ENCODE measurements at places on chromosomes 2 and 18. TPM values are rescaled to one million over a fixed set of nuclear protein-coding genes. Genes with fewer than 3 reads are reported as not detected.

DNA sequence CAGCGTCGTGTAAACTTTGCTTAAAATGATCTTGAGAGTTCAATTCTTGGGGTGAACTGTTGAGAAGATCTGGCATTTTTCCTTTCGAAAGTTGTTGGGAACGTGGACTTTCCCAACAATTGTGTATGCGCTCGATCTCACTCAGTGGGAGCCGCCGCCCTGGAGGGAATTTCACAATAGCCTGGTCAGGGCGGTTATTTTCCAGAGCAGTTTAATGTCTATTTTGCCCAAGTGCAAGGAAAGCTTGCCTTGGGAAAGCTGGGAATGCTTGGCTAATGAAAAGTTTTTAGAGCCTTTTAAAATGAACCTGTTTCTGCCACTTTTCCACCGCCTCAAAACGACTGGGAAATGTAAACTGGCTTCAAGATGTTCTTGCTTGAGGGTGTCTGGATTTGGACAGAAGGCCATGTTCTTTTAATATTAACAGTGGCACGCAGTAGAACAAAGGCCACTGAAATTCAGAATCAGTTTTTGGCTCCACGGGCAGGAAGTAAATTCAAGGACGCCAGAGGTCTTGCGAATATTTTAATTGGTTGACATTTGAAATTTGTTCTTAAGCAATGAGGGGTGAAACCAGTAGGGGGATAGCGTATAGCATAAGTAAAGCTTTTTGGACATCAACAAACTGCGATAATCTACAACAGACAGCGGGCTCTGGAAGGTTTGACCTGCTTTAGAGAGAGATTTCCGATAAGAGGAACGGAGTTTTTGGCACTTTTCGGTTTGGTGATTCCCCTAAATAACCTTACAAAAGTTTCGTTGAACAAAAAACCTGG lies 1.2 kb downstream of the CFLAR start:
- DNase-seq: no peak
- H3K27ac ChIP-seq: peak overlapping the region; percentile 58
- no peaks in the 10 kb centered on the region for H3K27me3 ChIP-seq
- H3K4me3 ChIP-seq: peak overlapping the region; percentile 68
- H3K4me1 ChIP-seq: peaks cover 11% of the 10 kb centered on the region
- H3K36me3 ChIP-seq: no peaks in the 10 kb centered on the region

- H3K36me3 ChIP-seq: no peaks in the 10 kb centered on the region
- DNase-seq: no peak
- no peak overlapping the region for H3K4me3 ChIP-seq
Observed at GRCh38 chr2:108629417-108629816, 89.9 kb upstream of the RANBP2 start.

GRCh38 chr2:60000686-60001085 lies 552.8 kb downstream of the BCL11A start:
- DNase-seq: no peak
- no peaks in the 10 kb centered on the region for H3K36me3 ChIP-seq
- no peaks in the 10 kb centered on the region for H3K4me1 ChIP-seq
- H3K4me3 ChIP-seq: no peak overlapping the region
- no peak overlapping the region for H3K27ac ChIP-seq
- H3K27me3 ChIP-seq: no peaks in the 10 kb centered on the region

DNA sequence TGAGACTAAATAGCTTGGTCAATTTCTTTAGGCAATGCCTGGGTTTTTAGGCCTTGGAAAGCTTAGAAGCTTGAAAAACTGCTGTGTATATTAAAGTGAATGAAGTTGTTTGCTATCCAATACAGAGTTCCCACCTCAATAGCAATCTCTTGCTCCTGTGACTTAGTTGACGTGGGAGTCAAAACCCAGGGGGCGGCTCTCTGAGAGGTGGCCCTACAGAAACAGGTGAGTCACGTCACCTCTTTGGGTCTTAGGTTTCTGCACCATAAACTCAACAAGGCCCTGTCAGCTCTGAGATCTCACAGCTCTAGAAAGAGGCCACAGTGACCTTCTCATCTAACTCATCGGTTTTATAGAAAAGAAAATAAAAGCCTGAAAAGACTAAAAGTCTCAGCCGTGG lies 79.6 kb downstream of the ADD2 start:
- DNase-seq: no peak
- H3K27me3 ChIP-seq: no peaks in the 10 kb centered on the region
- H3K36me3 ChIP-seq: peaks cover 61% of the 10 kb centered on the region
- no peak overlapping the region for H3K27ac ChIP-seq
- no peak overlapping the region for H3K4me3 ChIP-seq

- H3K4me1 ChIP-seq: no peaks in the 10 kb centered on the region
- DNase-seq: peak; percentile 62
- no peak overlapping the region for H3K4me3 ChIP-seq
- no peaks in the 10 kb centered on the region for H3K27me3 ChIP-seq
Observed at GRCh38 chr2:125745514-125745913, 910.4 kb upstream of the GYPC start.

DNA sequence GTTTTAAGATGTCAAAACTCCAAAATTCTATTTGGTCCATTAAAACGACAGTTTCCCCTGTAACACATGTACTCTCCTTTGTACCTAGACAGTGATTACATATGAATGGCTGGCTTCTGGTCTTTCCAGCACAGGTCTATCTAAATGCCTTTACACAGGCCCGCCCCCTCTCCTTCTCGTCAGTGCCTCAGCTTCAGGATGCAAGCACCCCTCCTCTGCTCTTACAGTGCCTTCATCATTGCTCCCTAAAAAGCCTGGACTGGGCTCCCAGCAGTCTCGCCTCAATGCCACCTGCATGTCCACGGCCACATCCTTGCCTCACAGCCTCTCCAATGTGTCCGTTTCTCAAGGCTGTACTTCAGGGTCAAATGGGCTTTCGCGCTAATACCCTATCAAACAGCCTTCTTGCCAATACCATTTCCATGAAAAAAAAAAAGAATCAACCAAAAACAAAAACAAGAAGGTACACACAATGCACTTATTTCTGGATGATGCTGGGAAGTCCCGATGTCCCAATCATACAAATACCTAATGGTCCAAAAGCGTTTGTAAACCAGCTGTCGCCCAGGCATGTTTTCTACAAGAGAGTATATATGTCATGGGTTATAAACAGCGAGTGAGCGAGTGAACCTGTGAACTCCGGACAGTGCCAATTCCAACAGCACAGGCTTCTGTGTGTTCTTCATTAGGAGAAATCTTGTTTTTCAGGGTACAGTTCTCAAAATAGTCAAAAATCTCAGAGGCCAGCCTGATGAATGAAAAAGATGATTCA lies 77.2 kb downstream of the EIPR1 start:
- no peak for DNase-seq
- peaks cover 6% of the 10 kb centered on the region for H3K4me1 ChIP-seq
- no peaks in the 10 kb centered on the region for H3K36me3 ChIP-seq
- H3K4me3 ChIP-seq: no peak overlapping the region
- H3K27me3 ChIP-seq: no peaks in the 10 kb centered on the region
- no peak overlapping the region for H3K27ac ChIP-seq

DNA sequence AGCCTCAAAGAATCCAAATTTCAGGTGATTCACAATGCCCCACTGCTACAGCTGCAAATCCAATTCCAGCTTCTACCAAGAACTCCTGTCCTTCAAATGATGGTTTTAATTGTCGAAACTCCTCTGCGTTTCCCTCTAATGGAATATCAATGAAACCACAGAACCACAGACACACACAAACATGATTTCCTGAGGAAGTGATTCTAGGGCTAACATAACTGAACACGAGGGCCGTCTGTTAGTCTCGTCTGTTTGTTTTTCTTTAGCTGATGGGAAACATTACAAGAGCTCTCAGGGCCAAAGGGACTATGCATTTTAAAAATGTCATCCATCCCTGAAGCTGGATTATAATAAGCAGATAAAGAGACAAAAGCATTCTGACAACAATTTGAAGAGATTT lies 59.4 kb downstream of the RNF152 start:
- no peak overlapping the region for H3K4me3 ChIP-seq
- no peaks in the 10 kb centered on the region for H3K36me3 ChIP-seq
- H3K27ac ChIP-seq: no peak overlapping the region
- no peaks in the 10 kb centered on the region for H3K4me1 ChIP-seq
- DNase-seq: no peak
- H3K27me3 ChIP-seq: no peaks in the 10 kb centered on the region

The TCF23 gene
- total RNA-seq: not detected

The DNAJC10 gene
- 121 TPM for total RNA-seq

- no peak overlapping the region for H3K4me3 ChIP-seq
- no peaks in the 10 kb centered on the region for H3K4me1 ChIP-seq
- H3K27me3 ChIP-seq: no peaks in the 10 kb centered on the region
- H3K36me3 ChIP-seq: no peaks in the 10 kb centered on the region
- H3K27ac ChIP-seq: no peak overlapping the region
Observed at GRCh38 chr2:191113761-191114160, 37.0 kb downstream of the STAT4 start.

- no peaks in the 10 kb centered on the region for H3K36me3 ChIP-seq
- no peaks in the 10 kb centered on the region for H3K27me3 ChIP-seq
- H3K4me3 ChIP-seq: no peak overlapping the region
- no peak overlapping the region for H3K27ac ChIP-seq
Observed at GRCh38 chr2:184370954-184371353, 227.4 kb upstream of the ZNF804A start.

DNA sequence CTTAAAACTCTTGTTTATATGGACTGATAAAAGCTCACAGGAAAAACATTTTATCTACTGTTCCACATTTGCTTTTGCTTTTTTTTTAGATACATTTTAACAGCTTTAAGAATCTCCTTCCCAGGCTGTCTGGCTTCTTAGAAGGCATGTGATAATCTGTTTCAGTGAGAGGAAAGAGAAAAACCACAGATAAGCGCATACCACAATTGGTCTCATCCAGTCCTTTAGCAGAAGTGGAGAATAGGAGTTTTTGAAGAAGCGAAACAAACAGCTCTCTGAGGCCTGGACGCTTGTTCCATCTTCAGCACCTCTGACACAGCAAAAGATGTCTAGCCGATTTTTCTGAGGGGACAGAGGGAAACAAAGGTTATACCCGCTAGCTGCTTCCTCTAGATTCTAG lies 37.6 kb downstream of the RMC1 start:
- H3K27ac ChIP-seq: no peak overlapping the region
- H3K36me3 ChIP-seq: peaks cover 58% of the 10 kb centered on the region
- H3K4me1 ChIP-seq: no peaks in the 10 kb centered on the region
- no peak for DNase-seq

GRCh38 chr2:204871231-204871953 lies 326.1 kb downstream of the PARD3B start:
- H3K4me3 ChIP-seq: no peak overlapping the region
- no peaks in the 10 kb centered on the region for H3K27me3 ChIP-seq
- H3K27ac ChIP-seq: no peak overlapping the region
- DNase-seq: no peak

DNA sequence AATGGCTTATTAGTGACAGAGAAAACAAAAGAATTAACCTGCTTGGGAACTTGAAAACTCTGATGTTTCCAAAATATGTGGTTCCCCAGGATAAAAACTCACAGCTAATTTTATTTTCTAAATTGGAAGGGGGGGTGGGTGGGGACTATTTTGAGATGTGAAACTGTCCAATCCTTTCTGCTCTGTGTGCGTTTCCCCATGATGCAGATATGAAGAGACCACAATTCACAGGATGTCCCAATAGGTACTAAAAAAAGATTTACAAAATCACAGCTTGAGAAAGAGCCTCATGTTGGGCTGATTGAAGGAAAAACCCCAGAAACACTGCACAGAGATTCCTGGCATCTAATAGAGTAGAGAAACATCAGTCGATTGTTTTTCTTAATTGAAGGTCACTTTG lies 273.2 kb downstream of the ARHGAP15 start:
- no peak overlapping the region for H3K4me3 ChIP-seq
- H3K4me1 ChIP-seq: no peaks in the 10 kb centered on the region
- H3K27ac ChIP-seq: no peak overlapping the region
- no peaks in the 10 kb centered on the region for H3K36me3 ChIP-seq

The NEURL3 gene
- total RNA-seq: not detected

- DNase-seq: no peak
- H3K27ac ChIP-seq: no peak overlapping the region
- H3K4me1 ChIP-seq: peaks cover 3% of the 10 kb centered on the region
Observed at GRCh38 chr2:152822676-152823075, 104.3 kb downstream of the ARL6IP6 start.

The CNGA3 gene
- not detected for total RNA-seq

GRCh38 chr2:137976274-137976673 lies 12.0 kb downstream of the HNMT start:
- H3K4me3 ChIP-seq: no peak overlapping the region
- H3K4me1 ChIP-seq: no peaks in the 10 kb centered on the region
- H3K27ac ChIP-seq: no peak overlapping the region
- no peak for DNase-seq
- H3K36me3 ChIP-seq: no peaks in the 10 kb centered on the region

GRCh38 chr2:80889009-80889408 lies 584.5 kb upstream of the LRRTM1 start:
- H3K4me3 ChIP-seq: no peak overlapping the region
- no peaks in the 10 kb centered on the region for H3K27me3 ChIP-seq
- no peaks in the 10 kb centered on the region for H3K4me1 ChIP-seq
- no peaks in the 10 kb centered on the region for H3K36me3 ChIP-seq

GRCh38 chr18:49778826-49779465 lies 34.4 kb downstream of the ACAA2 start:
- no peak overlapping the region for H3K27ac ChIP-seq
- no peaks in the 10 kb centered on the region for H3K27me3 ChIP-seq
- DNase-seq: no peak
- no peak overlapping the region for H3K4me3 ChIP-seq
- no peaks in the 10 kb centered on the region for H3K4me1 ChIP-seq
- peaks cover 33% of the 10 kb centered on the region for H3K36me3 ChIP-seq

The C1QL2 gene
- total RNA-seq: 0.88 TPM

The PROKR1 gene
- total RNA-seq: 3.9 TPM

DNA sequence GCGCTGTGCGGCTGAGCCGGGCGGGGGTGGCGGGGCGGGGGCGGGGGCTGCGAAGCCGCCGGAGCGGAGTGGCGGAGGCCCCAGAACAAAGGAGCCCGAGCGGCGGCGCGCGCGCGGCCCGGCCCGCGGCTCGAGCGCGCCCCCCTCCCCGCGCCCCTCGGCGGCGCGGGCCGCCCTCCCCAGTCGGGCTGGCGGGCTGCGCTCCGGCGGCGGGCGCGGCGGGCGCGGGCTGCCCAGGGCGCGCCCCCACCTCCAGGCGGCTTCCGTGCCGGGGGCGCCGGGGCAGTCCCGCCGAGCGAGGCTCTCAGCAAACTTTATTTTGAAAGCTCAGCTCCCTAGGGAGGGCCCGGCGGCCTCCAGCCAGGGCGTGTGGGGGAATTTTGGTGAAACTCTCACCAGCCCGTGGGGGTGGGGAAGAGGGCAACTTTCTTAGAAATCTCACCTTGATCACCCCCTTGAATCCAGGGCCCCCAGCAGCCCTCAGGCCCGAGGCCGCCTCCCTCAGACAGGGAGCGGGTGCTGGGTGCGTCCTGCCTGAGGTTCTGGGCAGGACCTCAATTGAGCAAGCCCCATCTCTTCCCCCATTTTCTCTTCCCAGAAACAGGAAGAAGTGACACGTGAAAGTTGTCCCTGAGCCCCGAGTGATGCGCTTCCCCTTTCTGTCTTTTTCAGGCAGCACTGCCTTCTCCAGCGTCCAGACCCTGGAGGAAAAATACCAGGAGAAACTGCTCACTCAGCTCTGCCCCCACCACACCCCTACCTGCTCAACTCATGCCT lies 786 bp downstream of the TET3 start:
- H3K4me3 ChIP-seq: peak overlapping the region; percentile 64
- H3K27ac ChIP-seq: no peak overlapping the region
- H3K27me3 ChIP-seq: peaks cover 33% of the 10 kb centered on the region
- no peaks in the 10 kb centered on the region for H3K36me3 ChIP-seq

The SCN7A gene
- 0.19 TPM for total RNA-seq

All from H1 (cell line).